ENCODE measurements at places on chromosomes 3 and 15.

- no peak for DNase-seq
Measured at GRCh38 chr15:97301166-97301565, 659.3 kb upstream of the ARRDC4 start.

DNA sequence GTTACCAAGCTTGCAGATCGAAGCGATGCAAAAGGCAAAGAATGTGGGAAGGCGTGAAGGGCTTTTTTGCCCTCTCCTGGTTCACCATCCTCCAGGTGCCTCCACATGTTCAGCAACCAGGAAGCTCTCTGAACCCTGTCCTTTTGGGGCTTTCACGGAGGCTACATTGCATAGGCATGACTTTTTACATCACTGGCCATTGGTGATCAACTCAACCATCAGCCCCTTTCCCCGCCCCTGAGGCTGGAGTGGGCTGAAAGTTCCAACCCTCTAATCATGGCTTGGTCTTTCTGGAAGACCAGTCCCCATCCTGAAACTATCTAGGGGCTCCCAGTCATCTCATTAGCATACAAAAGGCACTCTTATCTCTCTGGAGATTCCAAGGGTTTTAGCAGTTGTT lies 52.6 kb downstream of the UACA start:
- DNase-seq: no peak

DNA sequence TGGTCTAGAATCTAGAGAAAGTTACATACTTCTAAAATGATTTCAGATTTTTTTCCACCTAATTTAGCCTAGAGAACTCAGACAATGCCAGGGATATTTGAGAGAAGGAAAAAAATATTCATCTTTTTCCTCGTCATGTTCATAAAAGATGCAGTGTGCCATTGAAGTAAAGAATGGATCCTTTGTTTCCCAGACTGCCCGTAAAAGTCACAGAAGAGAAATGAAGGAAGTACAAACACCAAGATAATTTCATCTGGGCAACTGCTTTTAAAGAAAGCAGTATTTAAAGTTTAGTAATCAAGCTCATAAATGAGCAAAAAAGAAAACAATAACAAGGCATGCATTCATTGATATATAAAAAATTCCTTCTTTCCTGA lies 47.2 kb downstream of the TTC23 start:
- no peak for DNase-seq

GRCh38 chr15:67413770-67414390 lies 107.1 kb upstream of the C15orf61 start:
- peak; percentile 16 for DNase-seq

GRCh38 chr3:112253301-112253971 lies 40.6 kb downstream of the SLC9C1 start:
- no peak for DNase-seq

GRCh38 chr3:85081191-85081906 lies 122.6 kb downstream of the CADM2 start:
- DNase-seq: no peak

DNA sequence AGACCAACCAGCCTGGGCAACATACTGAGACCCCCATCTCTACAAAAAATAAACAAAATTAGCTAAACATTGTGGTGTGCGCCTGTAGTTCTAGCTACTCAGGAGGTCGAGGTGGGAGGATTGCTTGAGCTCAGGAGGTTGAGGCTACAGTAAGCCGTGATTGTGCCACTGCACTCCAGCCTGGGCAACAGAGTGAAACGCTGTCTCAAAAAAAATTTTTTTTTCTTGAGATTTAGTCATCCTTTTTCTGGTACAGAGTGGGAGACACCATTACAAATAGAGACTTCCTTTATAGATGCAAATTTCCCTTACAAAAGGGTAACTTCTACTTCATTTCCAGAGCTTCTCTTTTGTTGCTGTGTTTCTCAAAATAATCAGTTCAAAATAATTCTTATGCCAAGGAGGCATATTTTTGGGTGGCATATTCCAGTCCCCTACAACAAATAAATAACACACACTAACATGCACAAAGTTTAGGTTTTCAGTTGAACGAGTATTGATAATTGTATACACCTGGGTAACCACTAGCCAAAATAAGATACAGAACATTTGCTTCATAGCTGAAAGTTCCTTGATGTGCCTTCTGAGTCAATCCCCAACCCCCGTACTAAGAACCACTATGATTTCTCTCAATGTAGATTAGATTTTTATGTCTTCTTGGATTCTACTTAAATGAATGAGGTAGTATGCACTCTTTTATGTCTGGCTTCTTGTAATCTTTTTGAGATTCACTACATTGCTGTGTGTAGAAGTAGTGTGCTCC lies 248.9 kb upstream of the PROK2 start:
- peak; percentile 77 for DNase-seq

DNA sequence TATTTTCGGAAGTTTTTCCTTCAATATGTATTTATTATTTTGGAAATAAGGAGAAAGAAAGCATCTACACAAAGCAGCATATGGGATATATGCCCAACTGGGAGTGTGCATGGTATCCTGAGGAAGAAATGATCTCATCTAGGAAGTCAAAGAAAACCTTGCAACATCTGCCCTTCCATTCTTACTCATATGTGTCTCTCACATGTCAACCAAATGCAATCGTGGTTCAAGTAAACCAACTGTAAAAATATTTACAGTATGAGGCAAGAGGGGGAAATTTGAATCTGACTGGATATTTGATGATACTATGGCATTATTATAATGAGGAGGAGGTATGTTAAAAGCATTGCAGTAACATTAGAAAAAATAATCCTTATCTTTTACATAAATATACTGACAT lies 3.2 kb upstream of the SCG3 start:
- DNase-seq: peak; percentile 89

DNA sequence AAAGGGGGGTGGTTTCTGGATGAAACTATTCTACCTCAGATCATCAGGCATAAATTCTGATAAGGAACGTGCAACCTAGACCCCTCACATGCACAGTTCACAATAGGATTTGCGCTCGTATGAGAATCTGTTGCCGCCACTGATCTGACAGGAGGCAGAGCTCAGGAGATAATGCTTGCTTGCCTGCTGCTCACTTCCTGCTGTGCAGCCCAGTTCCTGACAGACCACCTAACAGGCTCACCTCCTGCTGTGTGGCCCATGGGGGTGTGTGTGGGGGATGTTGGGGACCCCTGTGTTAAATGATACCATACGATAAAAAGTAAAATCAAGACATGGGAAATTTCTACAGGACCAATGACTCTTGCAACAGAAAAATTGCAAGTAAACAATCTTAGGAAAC lies 24.0 kb downstream of the CP start:
- no peak for DNase-seq

- DNase-seq: no peak
Measured at GRCh38 chr3:197737749-197738462, 1.2 kb upstream of the RUBCN start.

- DNase-seq: peak; percentile 86
Measured at GRCh38 chr3:177810162-177810623, 612.9 kb upstream of the TBL1XR1 start.

DNA sequence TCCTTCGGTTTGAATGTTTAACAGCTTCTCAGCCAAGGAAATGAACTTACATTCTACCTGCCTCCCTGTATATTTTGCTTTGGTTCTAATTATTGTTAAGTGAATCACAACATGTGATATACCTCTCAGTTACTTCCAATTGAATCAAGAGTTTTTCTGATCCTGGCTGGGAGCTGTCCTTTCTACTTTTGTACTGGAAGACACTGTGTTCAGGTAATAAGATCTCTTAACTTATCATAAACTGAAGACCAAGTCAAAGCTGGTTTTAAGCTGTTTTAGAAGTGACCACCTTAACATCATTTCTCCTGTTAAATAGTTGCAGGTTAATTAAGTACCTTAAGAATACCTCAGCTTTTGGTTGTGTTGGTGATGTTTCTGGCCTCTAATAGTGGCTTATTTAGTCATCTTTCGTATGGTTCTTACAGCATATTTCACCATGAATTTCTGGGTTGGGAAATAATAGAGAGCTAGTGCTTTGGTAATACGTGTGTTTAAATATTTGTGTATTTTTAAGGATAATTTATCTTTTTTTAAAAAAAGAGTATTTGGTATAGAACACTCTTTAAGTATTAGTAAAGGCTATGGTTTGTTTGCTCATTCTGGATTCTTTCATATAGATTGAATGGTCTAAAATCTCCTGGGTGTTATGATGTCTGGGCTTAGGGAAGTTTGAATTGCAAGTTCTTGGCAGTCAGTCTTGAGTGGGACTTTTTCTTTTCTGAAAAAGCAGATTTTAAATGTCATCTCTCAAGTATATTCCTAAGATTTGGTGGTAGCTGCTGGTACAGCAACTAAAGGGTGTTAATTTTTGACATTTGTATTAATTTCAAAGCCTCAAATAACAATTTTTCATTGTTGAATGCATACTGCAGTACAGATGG lies 1.6 kb downstream of the RAB8B start:
- DNase-seq: peak; percentile 60

DNA sequence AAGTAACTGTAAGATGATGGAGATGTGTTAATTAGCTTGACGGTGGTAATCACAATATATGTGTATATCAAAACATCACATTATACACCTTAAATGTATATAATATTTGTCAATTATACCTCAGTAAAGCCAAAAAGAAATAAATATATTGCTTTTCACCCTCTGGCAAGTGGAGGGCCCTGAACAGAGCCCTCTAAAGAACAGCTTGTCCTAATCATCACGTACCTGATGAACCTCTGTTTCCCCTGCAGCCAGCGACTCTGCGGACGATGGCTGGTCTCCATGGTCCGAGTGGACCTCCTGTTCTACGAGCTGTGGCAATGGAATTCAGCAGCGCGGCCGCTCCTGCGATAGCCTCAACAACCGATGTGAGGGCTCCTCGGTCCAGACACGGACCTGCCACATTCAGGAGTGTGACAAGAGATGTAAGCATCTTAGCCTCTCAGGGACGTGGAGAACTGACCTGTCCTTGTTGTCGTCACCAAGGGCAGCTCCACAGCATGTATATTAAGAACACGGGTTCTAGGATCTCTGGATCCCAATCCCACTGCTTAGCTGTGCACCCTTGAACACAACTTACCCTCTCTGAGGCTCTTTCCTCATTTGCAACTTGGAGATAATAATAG lies 6.3 kb downstream of the THBS1 start:
- DNase-seq: no peak

DNA sequence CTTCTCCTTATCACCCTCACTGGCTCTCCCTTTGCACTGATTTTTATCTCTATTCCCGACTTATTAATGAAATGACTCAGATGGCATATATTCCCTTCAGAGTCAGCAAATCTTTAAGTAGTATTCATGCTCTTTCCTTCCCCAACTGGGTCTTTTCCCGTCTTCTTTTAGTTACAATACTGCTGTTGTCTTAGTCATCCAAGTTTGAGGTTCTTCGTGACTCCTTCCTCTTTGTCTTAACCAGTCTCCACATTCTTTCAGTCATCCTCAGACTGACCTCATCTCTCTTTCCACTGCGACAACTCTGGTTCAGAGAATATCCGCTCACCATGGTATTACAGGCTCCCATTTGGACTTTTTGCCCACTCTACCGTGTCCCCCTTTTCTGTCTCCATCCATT lies 12.4 kb downstream of the WDR5B start:
- peak; percentile 80 for DNase-seq

GRCh38 chr3:157540656-157541055 lies 37.4 kb upstream of the VEPH1 start:
- no peak for DNase-seq

GRCh38 chr3:71524672-71525071 lies 58.9 kb downstream of the FOXP1 start:
- DNase-seq: no peak

DNA sequence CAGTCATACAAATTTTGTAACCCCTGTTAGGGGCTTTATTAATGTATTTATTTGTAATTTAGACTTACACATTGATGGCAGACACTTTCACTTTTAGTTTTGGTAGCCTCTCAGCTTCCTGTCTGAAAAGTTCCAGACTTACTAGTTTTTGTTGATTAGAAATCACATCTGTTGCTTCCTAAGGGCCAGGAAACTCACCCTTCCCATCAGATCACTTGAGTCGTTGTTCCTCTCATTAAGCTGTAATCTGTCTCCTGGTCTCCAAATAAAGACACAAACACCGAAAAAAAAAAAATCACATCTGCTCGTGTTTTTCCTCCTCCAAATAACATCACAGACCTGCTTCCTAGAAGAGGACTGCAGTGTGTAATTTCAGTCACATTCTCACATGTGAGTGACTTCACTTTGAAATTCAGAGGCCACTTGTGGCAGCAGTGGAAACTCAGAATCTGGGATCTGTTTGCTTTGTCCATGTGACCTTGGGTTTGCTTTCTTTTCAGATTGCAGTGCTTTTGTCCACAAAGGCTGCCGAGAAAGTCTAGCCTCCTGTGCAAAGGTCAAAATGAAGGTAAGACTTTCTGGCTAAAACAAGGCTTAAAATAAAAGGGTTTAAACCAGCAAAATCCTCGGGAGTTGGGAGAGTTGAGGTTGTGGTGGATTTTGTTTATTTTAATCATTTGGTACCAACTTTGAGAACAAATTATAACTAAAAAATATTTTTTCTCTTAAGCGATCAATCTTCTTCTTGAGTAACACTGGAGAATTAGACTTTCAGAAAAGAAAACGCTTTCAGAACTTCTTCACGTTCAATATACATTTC lies 87.0 kb downstream of the KLHL25 start:
- peak; percentile 78 for DNase-seq

- no peak for DNase-seq
Measured at GRCh38 chr3:102177075-102177755, 257.6 kb upstream of the ZPLD1 start.

DNA sequence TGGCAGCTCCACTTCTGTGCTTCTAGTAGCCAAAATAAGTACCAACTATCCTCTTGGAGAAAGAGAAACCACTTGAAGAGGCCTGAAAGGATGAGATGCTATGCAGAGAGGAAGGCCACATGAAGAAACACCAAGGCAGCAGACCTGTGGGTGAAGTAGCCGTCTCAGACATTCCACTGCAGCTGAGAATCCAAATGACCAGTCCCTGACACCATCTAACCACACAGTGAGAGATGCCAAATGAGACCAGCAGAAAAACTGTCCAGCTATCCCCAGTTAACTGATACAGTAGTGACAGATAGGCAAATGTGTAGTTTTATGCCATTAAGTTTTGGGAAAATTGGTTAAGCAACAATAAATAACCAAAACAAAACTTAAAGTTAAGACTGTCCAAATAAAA lies 47.9 kb upstream of the ZSCAN2 start:
- no peak for DNase-seq

DNA sequence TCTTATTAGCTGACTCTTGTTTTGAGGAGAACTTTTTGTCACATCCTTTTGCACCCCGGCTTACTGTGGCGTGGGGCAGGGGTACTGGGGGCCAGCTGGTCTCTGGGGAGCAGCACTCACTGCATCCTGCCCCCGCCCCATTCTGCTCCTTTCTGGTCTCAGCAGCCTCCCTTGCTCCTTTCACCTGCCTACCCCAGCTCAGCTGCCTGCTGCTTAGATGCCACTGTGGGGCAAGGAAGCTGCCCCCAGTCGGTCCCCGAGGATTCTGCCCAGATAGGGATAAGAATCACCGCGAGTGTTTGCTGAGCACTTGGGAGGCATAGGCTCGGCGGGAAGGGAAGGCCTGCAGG lies 32.0 kb downstream of the APBA2 start:
- DNase-seq: no peak

GRCh38 chr15:43880406-43881194 lies 53.8 kb downstream of the WDR76 start:
- no peak for DNase-seq

DNA sequence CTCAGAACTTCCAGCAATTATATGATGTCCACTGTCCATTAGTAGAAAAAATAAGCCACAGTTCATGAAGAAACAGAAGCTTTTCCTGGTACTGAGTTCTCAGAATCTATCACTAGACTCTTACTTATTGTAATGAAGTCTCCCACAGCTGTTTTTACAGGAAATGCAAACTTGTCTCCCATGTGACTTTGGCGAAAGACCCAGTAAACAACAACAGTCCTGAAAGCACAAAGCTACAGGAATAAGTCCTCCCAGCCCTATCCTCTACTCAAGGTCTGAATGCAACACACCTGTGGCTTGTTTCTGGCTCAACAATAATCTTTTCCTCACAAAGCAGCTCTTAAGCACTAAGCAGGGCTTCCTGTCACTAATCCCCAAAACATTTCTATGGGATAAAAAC lies 55.9 kb downstream of the EOMES start:
- peak; percentile 68 for DNase-seq
